ENCODE measurements at places on chromosomes 11 and 22.

- no peak for DNase-seq
These were observed 22.2 kb upstream of the BIRC3 start for GRCh38 chr11:102295045-102295444.

- no peak for DNase-seq
These were observed 44.5 kb downstream of the GALNT18 start for GRCh38 chr11:11577251-11577855.

DNA sequence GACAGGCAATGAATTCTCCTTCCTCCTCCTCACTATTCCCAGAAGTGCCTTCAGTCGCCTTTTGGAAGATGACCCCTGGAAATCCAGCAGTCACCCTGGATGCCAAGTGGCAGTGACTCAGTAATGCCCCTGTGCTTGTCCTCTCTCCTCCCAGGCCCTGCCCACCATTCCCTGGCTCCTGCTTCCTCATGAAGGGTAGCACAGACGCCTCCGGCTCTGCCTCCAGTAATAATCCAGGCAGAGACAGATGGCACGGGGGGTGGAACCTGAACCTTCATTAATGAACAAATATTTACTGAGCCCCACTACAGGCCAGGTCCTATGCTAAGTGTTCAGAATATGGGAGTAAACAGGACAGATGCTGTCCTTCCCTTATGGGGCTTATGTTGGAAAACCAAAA lies 23.2 kb downstream of the SYT13 start:
- no peak for DNase-seq

- DNase-seq = no peak
These were observed 244.1 kb upstream of the API5 start for GRCh38 chr11:43067681-43068080.

DNA sequence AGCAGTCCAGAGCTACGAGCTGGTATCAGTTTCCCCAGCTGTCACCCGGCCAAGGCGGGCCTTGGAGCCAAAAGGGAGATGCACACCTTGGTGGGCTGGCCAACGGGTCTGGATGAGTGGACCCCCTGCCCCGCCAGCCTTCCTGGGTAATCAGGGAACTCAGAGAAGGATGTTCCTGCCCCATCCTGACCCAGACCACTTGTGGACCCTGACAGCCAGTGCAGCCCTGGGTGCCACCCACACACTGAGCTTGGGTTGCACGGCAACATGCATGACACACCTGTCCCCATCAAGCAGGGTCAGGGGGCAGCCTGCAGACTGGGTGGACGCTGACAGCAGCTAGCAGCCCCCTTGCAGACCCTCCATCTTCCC lies 8.6 kb downstream of the SLC25A1 start:
- no peak for DNase-seq

All from GM13976 (cell line).